ENCODE measurements at places on chromosomes 3 and 15. TPM values are rescaled to one million over a fixed set of nuclear protein-coding genes. Genes with fewer than 3 reads are reported as not detected.

GOLGA6L7 gene
- polyA plus RNA-seq, result 0.33 TPM

ITPKA gene
- polyA plus RNA-seq, result 1.4 TPM

TMEM207 gene
- 0.18 TPM for polyA plus RNA-seq

UCN2 gene
- 0.24 TPM for polyA plus RNA-seq

CYP1A2 gene
- polyA plus RNA-seq, result 0.21 TPM

OR5K2 gene
- polyA plus RNA-seq, result 0.44 TPM

FEZF2 gene
- polyA plus RNA-seq, result not detected

GPR149 gene
- not detected for polyA plus RNA-seq

LRRC3B gene
- polyA plus RNA-seq, result 4.0 TPM

RTP1 gene
- polyA plus RNA-seq, result not detected

EXD1 gene
- not detected for polyA plus RNA-seq

All from left lung (tissue), 14 donors.